ENCODE measurements at places on chromosomes 12 and 14. TPM values are rescaled to one million over a fixed set of nuclear protein-coding genes. Genes with fewer than 3 reads are reported as not detected.
A peak's percentile ranks its signal among the peaks of the same experiment; 100 is the strongest.

Gene LGALS3
- total RNA-seq: 488 TPM

- peak; percentile 65 for DNase-seq
Measured at GRCh38 chr14:103854822-103855733, 7.7 kb upstream of the PPP1R13B start.

- no peak for DNase-seq
Measured at GRCh38 chr12:93370947-93371346, 6.8 kb upstream of the NUDT4 start.

- DNase-seq: no peak
Measured at GRCh38 chr12:76628745-76629144, 69.2 kb upstream of the OSBPL8 start.

GRCh38 chr12:68667896-68668295 is 18.9 kb upstream of the NUP107 start:
- no peak for DNase-seq

- peak; percentile 23 for DNase-seq
Measured at GRCh38 chr14:96125536-96125935, 79.1 kb upstream of the BDKRB2 start.

Gene AKAP5
- total RNA-seq: 7.4 TPM

Gene HCAR1
- 0.09 TPM for total RNA-seq

Gene A2M
- total RNA-seq: 223 TPM

GRCh38 chr12:70576341-70577282 is 60.6 kb downstream of the PTPRB start:
- no peak for DNase-seq

GRCh38 chr12:109596418-109597244 is 23.0 kb downstream of the MVK start:
- DNase-seq: no peak
